ENCODE measurements at places on chromosomes 11 and 22. TPM values are rescaled to one million over a fixed set of nuclear protein-coding genes. Genes with fewer than 3 reads are reported as not detected.

DNA sequence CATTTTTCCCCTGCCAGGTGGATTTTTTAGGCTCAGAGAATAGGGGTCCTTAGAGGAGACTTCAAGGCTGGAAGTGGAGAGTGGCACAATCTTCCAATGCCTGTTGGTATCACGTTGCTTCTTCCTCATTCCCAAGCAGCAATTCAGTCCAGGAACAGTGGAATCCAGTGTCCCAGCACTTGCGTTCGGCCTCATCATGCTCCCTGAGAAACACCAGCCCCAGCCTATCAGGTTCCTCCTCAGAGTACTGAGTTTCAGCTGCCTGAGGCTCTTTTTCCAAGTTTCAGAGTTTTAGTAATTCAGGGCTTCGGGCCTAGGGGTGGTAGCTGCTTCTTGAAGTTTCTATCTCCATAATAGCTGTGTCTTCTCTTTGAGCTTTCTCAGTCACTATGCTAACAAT lies 31.9 kb upstream of the NRGN start:
- no peak for DNase-seq

- DNase-seq, result no peak
Measured at GRCh38 chr22:39239561-39240423, 5.0 kb downstream of the PDGFB start.

The GAL gene
- total RNA-seq, result not detected

The MS4A4A gene
- total RNA-seq, result 0.95 TPM

- no peak for DNase-seq
Measured at GRCh38 chr11:67364169-67364568, 9.2 kb downstream of the CLCF1 start.

The YDJC gene
- total RNA-seq, result 56.0 TPM

- DNase-seq, result no peak
Measured at GRCh38 chr11:1234054-1234720, 11.3 kb downstream of the MUC5B start.

Data from naive thymus-derived CD4-positive, alpha-beta T cell (primary cell).